ENCODE measurements at places on chromosomes 13 and 19.

- DNase-seq = no peak
Observed at GRCh38 chr19:49201042-49201441, 43.5 kb downstream of the TRPM4 start.

DNA sequence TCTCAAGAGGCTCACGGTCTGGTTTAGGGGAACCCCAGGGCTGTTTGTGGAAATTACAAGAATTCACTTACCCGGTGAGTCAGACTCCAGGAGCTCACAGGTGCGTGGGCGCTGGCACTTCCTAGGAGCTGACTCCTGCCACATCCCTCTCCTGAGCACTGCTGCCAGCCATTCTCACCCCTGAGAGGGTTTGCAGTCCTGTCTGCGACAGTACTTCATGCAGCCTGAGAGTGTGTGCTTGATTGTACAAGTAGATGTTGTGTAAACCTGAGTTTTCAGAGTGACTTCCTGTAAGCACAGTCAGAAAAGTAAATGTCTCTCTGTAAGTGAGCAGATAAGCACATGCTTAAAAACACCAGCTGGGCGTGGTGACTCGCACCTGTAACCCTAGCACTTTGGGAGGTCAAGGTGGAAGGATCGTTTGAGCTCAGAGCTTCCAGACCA lies 8.1 kb downstream of the MRPL4 start:
- DNase-seq = peak; percentile 89

DNA sequence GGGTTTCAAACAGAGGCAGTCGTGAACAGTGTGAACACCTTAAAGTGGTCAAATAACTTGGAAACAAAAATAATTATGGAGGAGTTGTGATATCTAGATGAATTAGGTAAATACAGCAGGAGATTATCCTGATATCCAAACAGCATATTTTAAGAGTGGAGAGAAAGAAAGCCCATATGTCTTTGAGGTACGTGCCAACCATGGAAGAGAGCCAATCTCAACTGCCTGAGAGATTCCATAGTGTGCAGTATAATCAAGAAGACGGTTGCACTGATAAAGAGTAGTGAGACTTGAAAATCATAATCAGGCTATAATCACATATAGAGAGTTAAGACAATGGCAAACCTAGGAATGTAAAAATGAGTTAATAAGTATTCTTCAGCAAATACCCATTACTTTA lies 472.8 kb upstream of the SLITRK5 start:
- no peak for DNase-seq

GRCh38 chr19:21434967-21435544 lies 38.1 kb downstream of the ZNF493 start:
- DNase-seq = no peak

DNA sequence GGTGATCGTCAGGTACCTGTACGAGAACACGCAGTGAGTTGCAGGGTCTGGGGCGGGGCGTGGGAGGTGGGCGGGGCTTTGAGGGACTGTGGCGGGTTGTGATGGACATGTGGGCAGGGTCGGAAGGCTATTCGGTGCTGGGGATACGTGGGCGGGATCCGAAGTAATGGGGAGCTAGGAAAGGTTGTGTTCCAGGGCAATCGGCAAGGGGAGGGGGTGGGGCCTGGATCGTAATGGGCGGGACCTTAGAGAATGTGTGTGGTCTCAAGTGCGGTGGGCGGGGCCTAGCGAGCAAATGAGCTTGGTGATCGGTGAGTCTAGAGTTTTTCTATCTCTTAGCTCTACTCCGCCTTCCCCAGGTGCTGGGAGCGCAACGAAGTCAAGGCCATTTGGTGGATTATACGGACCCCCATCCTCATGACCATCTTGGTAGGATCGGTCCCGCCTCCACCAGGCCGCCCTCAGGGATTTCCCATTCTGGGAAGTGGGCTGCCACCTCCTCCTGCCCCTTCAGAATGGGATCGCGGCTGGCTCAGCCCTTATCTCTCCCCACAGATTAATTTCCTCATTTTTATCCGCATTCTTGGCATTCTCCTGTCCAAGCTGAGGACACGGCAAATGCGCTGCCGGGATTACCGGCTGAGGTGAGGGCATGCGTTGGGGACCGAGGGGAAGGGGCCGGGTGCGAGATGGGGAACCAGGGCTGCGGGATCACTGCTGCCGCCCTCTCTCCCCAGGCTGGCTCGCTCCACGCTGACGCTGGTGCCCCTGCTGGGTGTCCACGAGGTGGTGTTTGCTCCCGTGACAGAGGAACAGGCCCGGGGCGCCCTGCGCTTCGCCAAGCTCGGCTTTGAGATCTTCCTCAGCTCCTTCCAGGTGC lies 9.6 kb downstream of the GIPR start:
- peak; percentile 98 for DNase-seq

GRCh38 chr19:10523135-10523636 lies 5.9 kb upstream of the S1PR5 start:
- no peak for DNase-seq

DNA sequence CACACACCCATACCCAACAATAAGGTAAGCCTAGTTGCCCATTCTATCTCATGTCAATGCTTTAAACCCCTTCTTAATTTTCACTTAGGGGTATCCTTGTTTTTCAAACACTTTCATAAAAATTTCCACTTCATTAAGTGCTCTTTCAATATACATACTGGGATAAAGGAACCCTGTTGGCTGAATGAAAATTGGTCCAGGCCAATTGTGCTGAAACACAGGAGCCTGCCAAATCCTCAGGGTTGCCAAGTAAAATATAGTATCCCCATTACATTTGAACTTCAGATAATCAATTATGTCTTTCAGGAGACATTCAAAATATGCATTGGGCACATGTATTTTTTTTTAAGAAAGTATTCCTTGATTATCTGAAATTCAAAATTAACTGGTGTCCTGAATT lies 1131.1 kb downstream of the SLITRK1 start:
- no peak for DNase-seq

GRCh38 chr13:64371045-64371444 lies 2859.1 kb downstream of the PCDH9 start:
- peak; percentile 19 for DNase-seq
